ENCODE measurements at places on chromosomes 16 and 17. TPM values are rescaled to one million over a fixed set of nuclear protein-coding genes. Genes with fewer than 3 reads are reported as not detected.

Gene CACNG3
- total RNA-seq: not detected

- no peaks in the 10 kb centered on the region for H3K36me3 ChIP-seq
- no peaks in the 10 kb centered on the region for H3K4me1 ChIP-seq
- DNase-seq: peak; percentile 78
- H3K27ac ChIP-seq: no peak overlapping the region
Measured at GRCh38 chr17:50087246-50087911, 7.8 kb upstream of the PDK2 start.

DNA sequence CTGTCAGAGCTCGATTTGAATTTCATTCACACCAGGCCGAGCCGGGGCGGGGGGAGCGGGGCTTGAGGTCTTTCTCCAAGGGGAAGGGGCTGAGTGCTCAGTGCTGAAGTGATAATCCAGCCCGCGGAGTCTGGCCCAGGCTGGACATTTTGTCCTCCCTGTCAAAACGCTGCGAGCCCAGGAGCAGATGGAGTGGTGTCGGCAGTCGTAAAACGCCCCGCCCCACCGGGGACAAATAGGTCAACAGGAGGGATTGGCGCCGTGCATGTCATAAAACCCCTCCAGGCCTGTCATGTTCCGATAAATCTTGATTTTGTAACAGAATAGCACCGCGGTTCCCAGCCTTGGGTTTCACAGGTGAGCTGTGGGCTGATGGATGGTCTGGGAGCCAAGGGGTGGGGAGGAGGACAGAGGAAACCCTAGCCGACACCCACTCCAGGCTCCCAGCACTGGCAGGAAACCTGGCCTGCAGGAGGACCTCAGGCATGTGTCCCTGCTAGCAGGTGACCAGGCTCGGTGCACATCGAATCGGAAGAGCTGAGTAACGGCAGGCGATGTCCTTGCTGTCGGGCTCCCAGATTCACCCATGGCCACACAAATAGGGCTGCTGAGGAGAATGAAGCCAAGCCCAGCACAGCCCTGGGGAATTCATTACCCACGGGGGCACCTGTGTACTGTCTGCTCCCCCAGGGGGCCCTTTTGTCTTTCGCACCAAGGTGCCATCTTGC is 341.4 kb downstream of the FOXL1 start:
- H3K4me1 ChIP-seq: no peaks in the 10 kb centered on the region
- H3K27ac ChIP-seq: no peak overlapping the region
- DNase-seq: no peak
- H3K36me3 ChIP-seq: no peaks in the 10 kb centered on the region
- no peak overlapping the region for H3K4me3 ChIP-seq

- H3K4me1 ChIP-seq: no peaks in the 10 kb centered on the region
- no peak overlapping the region for H3K27ac ChIP-seq
- peaks cover 4% of the 10 kb centered on the region for H3K27me3 ChIP-seq
- H3K4me3 ChIP-seq: no peak overlapping the region
- H3K36me3 ChIP-seq: no peaks in the 10 kb centered on the region
Measured at GRCh38 chr17:34730816-34731215, 151.4 kb downstream of the TMEM132E start.

DNA sequence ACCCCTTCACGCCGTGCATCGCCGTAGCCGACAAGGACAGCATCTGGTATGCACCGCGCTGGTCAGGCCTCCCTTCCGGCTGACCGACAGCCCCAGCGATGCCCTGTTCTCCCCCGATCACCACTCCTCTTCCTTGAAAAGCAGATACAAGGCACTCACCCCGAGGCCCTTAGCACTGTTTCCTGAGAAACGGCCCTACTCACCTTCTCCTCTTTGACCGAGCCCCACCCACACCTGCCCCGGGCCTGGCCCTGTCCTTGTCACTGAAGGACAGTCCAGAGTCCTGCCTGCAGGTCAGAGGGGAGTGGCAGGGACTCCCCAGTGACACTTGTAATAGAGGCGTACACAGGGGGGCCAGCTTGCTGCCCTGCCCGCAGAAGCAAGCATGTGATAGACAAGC is 45.9 kb upstream of the CHMP6 start:
- H3K36me3 ChIP-seq: peaks cover 34% of the 10 kb centered on the region
- peaks cover 9% of the 10 kb centered on the region for H3K4me1 ChIP-seq
- H3K27me3 ChIP-seq: no peaks in the 10 kb centered on the region

GRCh38 chr16:57764341-57765159 is 29.0 kb downstream of the KATNB1 start:
- H3K4me1 ChIP-seq: no peaks in the 10 kb centered on the region
- no peaks in the 10 kb centered on the region for H3K36me3 ChIP-seq
- peak; percentile 23 for DNase-seq
- H3K27me3 ChIP-seq: no peaks in the 10 kb centered on the region

GRCh38 chr17:31556969-31557645 is 165.6 kb downstream of the RAB11FIP4 start:
- H3K27ac ChIP-seq: peak overlapping the region; percentile 3
- DNase-seq: no peak
- peaks cover 26% of the 10 kb centered on the region for H3K27me3 ChIP-seq
- H3K4me3 ChIP-seq: no peak overlapping the region
- H3K4me1 ChIP-seq: peaks cover 22% of the 10 kb centered on the region

DNA sequence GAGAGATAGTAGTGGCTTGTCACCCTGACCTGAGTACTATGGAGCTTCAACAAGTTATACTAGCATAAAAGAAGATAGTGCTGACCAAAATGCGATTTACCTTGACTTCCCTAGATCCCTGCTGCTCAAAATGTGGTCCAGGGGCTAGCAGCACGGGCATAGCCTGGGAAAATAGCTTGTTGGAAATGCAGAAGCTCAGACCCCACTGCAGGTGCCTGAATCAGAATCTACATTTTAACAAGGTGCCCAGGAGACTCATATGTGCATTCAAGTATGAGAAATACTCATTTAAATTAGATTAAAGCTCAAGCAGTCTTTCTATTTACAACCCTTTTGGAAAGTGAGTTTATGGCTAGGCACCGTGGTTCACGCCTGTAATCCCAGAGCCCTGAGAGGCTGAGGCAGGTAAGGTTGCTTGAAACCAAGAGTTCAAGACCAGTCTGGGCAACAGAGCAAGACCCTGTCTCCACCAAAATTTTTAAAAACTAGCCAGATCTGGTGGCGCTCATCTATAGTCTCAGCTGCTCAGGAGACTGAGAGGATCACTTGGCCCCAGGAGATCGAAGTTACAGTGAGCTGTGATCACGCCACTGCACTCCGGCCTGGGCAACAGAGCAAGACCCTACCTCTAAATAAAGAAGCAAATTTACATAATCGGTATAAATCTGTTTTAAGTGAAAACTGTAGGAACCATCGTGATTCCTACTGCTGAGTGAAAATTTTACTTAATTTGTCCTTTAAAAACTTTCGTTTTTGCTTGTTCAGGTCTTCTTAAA is 7.3 kb downstream of the APOH start:
- H3K36me3 ChIP-seq: no peaks in the 10 kb centered on the region
- no peak overlapping the region for H3K27ac ChIP-seq
- peaks cover 3% of the 10 kb centered on the region for H3K27me3 ChIP-seq
- no peak overlapping the region for H3K4me3 ChIP-seq

GRCh38 chr16:55655897-55656681 is at the start of gene SLC6A2:
Gene SLC6A2 (plus strand): TSS chr16:55655988. CDS start chr16:55656695, 707 bp downstream.
- DNase-seq: no peak
- no peak within 1 kb of the TSS for H3K27ac ChIP-seq
- peaks cover 13% of the 10 kb centered on the region for H3K27me3 ChIP-seq
- no peaks in the 10 kb centered on the region for H3K36me3 ChIP-seq
- no peaks in the 10 kb centered on the region for H3K4me1 ChIP-seq

DNA sequence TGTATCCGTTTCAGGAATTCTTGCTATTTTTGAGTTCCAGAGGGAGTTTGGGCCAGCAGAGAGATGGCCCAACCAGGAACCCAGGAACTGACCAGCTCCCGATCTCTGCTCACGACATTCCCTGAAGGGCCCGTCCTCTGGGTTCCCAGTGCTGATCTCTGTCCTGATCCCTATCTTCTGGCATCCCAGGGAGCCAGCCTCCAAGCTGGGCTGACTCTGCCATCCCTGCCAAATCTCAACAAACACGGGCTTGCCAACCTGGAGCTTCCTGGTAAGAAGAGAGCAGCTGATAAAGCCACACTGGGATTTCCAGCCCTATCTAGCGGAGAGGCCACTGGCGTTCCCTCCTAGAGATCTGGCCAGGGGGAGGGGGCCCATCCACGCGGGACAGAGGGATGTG is 16.2 kb downstream of the GPRC5B start:
- no peak for DNase-seq
- no peaks in the 10 kb centered on the region for H3K4me1 ChIP-seq
- no peaks in the 10 kb centered on the region for H3K36me3 ChIP-seq
- no peak overlapping the region for H3K4me3 ChIP-seq

All from activated CD4-positive, alpha-beta T cell treated with anti-CD3 and anti-CD28 coated beads, Interleukin-2, amount 10 ng/mL, durations not matched to agents 7 days and 5 days (primary cell).